ENCODE measurements at places on chromosomes 5 and 9.

- DNase-seq = no peak
Measured at GRCh38 chr5:95620870-95621838, 1.3 kb downstream of the GPR150 start.

DNA sequence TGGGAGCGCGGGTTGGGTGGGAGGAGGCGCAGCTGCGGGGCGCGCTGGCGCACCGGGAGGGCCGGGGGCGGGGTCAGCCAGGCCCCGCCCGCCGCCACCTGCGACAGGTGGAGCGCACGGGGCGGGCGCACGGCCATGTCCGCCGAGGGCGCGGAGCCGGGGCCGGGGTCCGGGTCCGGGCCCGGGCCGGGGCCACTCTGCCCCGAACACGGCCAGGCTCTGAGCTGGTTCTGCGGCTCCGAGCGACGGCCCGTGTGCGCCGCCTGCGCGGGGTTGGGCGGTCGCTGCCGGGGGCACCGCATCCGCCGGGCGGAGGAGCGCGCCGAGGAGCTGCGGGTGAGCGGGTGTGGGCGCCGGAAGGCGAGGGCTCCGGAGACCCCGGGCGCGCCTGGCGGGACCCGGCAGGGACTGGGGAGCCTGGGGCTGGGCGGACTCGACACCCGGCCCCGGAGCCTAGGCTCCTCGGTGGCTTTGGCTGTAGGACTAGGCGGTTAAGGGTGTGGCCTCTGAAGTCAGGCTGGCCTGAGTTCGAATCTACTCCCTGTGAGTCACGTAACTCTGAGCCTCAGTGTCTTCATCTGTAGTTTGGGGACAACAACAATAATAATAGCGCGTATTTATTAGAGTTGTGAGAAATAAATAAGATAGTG, at the start of gene BSPRY:
Gene BSPRY (plus strand): TSS at position 97 of the 650 bp plus-strand sequence. CDS start 39 bp downstream, at position 136.
- no peak for DNase-seq

GRCh38 chr5:139968547-139969261, 74.4 kb downstream of the NRG2 start:
- peak; percentile 50 for DNase-seq

GRCh38 chr5:112649882-112650281, 87.8 kb upstream of the APC start:
- no peak for DNase-seq

- DNase-seq = no peak
Measured at GRCh38 chr5:124823380-124823779, 76.9 kb upstream of the ZNF608 start.

DNA sequence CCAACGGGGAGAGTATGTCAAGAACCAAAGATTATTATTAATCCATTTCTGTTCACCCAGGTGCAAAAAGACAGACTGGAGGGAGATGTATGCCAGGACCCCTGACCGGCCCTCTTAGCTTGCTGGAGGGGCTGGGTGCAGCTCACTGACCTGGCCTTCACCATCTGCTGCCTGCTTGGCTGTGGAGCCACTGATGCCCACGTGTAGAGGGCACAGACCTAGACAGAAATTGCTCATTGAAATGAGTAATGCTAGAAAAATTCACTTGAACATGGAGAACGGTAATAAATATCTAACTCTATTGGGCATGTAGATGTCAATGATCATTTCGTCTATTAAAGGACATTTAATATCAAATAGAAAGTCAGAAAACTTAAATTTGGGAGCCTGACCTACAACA, 58.8 kb upstream of the ERCC6L2 start:
- no peak for DNase-seq

DNA sequence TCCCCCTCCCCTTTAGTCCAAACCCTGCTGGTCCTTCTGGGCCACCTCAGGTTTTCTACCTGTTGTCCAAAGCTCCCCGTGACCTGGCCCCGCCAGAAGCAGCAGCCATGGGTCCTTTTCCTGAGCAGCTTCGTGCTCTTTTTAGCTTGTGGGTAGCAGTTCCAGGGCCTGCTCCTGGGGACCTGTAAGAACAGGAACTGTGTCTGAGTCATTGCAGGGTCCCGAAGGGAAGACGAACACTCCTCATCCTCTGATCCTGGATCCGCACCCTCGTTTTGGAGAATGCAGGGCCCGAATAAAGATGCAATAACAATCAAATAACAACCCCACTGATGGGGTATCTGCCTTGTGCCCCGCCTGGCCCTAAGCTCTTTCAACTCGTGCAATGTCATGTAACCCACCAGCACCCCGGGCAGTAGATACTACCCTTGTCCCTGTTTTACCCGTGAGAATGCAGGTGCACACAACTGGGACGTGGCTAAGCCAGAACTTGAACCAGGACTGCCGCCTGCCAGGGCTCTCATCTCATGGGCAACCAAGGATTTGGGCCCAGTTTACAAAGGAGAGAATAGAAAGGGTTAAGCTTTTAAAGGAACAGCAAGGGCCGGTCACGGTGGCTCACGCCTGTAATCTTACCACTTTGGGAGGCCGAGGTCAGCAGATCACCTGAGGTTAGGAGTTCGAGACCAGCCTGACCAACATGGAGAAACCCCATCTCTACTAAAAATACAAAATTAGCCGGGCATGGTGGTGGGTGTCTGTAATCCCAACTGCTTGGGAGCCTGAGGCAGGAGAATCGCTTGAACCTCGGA, 33.2 kb downstream of the NEK6 start:
- no peak for DNase-seq

DNA sequence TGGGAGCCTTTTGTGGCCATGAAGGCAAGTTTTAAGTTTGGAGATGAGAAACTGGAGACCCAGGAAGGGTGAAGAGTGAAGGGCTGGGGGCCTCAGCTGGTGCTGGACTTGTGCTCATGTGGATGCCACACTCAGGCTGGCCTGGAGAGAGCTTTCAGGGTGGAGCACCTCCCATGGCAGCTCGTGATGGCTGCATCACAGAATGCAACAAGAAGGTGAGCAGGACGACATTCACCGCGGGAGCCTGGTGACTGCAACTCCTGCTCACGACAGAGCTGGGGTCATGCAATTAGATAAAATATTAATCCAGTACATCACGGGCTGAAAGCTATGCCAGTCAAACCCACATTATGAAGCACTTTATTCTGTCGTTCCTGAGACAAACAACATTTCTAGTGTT, 59.7 kb downstream of the SEMA4D start:
- DNase-seq = no peak

All from brain pericyte (primary cell).